Vagina (tissue), 2 donors: ENCODE measurements at places on chromosomes 4 and X. TPM values are rescaled to one million over a fixed set of nuclear protein-coding genes. Genes with fewer than 3 reads are reported as not detected.

DNA sequence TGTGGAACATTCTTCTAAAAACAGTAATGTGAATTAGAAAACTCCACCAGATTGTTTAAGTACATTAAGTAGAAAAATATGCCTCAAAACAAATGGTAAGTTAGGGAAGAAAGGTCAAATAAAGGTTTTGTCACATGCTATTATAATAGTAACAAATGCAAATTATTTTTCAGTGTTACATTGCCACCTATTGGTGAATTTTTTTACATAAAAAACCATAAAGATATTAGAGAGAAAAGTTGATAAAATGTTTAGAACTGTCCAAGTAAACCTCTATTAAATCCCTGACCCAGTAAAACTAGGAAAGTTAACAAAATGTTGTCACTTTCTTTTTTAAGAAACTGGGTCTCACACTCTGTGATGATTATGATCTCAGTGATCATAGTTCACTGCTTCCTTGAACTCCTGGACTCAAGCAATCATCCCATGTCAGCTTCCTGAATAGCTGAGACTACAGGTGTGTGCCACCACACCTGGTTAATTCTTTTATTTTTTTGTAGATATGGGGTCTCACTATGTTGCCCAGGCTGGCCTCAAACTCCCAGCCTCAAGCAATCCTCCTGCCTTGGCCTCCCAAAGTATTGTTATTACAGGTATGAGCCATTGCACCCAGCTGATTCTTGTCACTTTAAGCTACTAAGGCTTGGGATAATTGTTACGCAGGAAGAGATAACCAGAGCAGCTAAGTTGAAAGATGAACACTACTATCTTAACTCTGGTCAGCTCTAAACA, 157.6 kb downstream of the ATRX start:
- H3K4me1 ChIP-seq: no peaks in the 10 kb centered on the region
- no peak overlapping the region for H3K27ac ChIP-seq
- no peaks in the 10 kb centered on the region for H3K36me3 ChIP-seq
- no peak for DNase-seq
- H3K27me3 ChIP-seq: no peaks in the 10 kb centered on the region

DNA sequence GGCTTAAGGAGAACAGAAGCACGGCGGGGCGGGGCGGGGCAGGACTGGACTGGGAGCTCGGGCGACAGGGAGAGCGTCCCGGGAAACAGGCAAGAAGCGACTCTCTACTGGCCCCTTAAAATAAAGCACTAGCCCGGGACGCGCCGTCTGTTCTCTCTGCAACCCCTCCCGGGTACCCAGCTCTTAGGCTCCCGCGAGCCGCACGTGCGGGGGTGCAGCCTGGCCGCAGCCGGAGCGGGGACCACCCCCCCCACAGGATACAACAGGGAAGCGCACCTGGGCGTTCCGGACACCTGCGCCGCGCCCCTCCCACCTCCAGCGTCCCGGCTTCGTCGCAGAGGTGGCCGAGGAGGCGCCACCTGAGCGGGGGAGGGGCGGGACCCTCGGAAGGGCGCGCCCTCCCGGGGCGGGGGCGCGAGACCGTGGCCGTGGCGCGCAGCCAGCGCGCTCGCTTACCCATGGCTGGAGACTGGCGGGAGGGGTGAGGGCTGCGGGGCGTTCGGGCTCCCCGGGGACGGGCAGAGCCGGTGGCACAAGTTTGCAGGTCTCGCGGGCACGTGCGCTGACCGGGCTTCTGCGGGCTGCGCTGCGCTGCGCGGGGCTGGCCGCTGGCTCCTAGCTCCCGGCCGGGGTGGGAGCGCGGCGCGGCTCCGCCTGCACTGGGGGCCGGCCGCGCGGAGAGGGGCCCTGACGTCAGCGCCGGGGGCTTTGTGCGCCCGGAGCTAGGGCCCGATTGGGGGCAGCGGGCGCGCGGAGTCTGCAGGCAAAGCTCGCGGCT, 91.5 kb downstream of the GEMIN8 start:
- H3K4me3 ChIP-seq: peak overlapping the region; percentile 48
- no peaks in the 10 kb centered on the region for H3K36me3 ChIP-seq
- H3K27me3 ChIP-seq: no peaks in the 10 kb centered on the region
- no peak for DNase-seq

EXOC1L gene
- total RNA-seq: not detected

PDK3 gene
- total RNA-seq: 23.3 TPM

DNA sequence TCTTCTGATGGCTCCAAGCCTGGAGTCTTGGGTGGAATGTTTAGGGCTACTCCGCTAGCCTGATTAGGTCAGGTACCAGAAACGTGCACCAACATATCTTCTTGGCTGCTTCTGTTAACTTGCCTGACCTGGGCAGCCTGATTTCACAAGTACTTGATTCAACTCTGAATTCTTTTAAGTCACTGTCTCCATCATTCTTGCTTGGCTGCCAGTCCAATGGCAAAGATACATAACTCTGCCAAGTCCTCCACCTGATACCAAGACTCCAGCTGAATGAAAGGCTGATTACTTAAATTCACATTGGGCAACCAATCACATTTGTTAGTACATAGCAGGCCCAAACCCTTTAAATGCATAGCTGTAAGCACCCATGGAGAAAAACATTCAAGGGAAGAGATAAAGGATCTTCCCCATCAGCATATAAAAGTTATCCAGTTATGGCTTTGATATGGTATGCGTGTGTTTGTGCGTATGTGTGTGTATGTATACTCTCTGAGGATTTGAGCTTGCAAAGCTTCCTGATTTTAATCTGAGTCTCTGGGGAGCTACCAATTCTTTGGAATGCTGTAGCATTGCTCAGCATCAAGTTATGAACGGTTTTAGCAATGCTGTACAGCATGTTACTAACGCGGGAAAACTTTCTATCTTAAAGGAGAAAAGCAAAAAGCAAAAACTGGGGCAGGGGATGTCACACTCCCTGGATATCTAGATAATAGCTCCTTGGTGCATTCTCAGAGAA, 917.2 kb downstream of the DMD start:
- H3K4me1 ChIP-seq: no peaks in the 10 kb centered on the region
- no peak for DNase-seq
- H3K27me3 ChIP-seq: no peaks in the 10 kb centered on the region
- no peaks in the 10 kb centered on the region for H3K36me3 ChIP-seq
- no peak overlapping the region for H3K27ac ChIP-seq

GPC3 gene
- 15.5 TPM for total RNA-seq

SPP1 gene
- 11.8 TPM for total RNA-seq

DNA sequence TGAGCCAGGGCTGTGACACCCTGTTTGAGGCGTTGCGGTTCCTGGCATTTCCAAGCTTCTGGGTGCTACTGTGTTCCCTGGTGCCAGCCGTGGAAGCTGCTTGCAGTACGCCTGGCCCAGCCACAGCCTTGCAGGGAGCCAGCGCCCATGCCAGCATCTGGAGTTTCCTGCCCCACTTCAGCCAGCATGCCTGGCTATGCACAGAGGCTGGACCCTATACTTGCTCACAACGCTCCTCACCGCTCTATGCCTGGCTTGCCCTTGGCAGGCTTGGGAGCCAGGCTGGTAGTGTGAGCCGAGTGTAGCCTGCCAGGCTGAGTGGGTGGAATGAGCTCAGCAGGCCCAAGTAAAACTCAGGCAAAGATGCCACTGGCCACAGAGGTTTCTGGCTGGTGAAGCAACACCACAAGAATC, 22.4 kb downstream of the PRRG1 start:
- H3K27me3 ChIP-seq: no peaks in the 10 kb centered on the region
- H3K4me1 ChIP-seq: no peaks in the 10 kb centered on the region
- H3K4me3 ChIP-seq: no peak overlapping the region
- no peak for DNase-seq
- no peak overlapping the region for H3K27ac ChIP-seq

DNA sequence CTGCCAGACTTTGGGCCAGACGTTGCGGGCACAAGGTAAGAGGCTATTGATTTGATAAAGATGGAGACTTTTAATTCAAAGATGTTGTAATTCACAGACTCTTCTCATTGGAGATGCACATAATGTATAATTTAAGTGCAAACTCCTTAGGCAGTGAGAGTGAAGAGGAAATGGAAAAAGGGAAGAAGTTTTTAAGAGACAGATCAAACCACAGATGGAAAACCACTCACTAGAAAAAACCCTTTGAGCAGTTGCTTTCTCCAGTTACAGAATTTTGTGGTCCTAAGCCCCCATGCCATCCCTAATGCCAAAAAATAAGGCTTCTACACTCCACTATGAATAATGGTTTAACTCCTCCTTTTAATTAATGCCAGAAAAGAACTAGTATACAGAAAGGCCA, 977.1 kb upstream of the PRKX start:
- no peak overlapping the region for H3K27ac ChIP-seq
- H3K27me3 ChIP-seq: no peaks in the 10 kb centered on the region

PDGFRA gene
- 141 TPM for total RNA-seq

- no peak overlapping the region for H3K27ac ChIP-seq
- H3K4me3 ChIP-seq: no peak overlapping the region
- H3K27me3 ChIP-seq: no peaks in the 10 kb centered on the region
- H3K36me3 ChIP-seq: no peaks in the 10 kb centered on the region
- no peaks in the 10 kb centered on the region for H3K4me1 ChIP-seq
Observed at GRCh38 chr4:39014028-39014427, 18.2 kb downstream of the TMEM156 start.

DNA sequence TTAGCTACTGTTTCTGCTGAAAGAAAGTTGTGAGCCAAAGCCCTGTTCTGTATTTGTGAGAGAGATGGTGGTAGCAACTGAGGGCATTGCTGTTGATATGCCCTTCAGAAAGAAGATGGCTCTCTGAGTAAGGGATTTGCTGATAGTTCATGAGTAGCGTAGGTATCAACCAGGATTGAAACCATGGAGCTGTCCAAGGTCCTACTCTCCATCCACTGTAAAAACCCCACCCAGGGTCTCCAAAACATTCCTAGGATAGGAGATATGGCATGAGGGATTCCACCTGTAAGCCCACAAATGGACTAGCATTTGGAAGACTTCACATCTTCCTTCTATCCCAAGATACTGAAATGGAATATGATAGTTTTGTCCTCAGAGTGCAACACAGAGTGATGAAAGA, 277.1 kb upstream of the PRKX start:
- H3K36me3 ChIP-seq: no peaks in the 10 kb centered on the region
- H3K4me3 ChIP-seq: no peak overlapping the region
- H3K27ac ChIP-seq: no peak overlapping the region
- no peak for DNase-seq

DNA sequence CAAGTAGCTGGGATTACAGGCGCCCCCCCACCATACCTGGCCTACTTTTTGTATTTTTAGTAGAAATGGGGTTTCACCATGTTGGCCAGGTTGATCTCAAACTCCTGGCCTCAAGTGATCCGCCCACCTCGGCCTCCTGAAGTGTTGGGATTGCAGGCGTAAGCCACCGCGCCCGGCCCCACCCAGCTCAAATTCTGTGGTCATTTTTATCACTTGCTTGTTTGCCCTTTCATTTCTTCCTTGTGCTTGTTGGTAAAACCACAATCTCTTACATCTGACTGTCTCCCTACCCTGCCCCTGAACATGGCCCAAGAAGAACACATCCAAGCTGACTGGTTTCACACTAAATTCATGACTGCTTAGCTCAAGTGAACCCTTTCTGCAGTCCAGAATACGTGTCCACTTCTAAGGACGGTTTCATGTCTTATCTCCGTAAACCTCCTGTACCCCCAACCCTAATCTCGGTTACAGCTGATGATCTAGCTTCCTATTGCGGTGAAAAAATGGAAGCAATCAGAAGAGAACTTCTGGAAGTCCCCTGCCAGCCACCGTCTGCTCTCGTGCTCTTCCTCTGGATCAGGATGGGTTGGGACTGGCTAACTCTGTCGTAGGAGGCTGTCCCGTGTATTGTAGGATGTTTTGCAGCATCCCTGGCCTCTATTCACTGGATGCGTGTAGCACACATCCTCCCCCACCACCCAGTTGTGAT, 5.4 kb upstream of the RS1 start:
- no peaks in the 10 kb centered on the region for H3K27me3 ChIP-seq
- no peaks in the 10 kb centered on the region for H3K36me3 ChIP-seq
- H3K4me1 ChIP-seq: no peaks in the 10 kb centered on the region
- no peak for DNase-seq

- peaks cover 15% of the 10 kb centered on the region for H3K36me3 ChIP-seq
- peaks cover 39% of the 10 kb centered on the region for H3K4me1 ChIP-seq
- no peak for DNase-seq
- peak overlapping the region; percentile 97 for H3K4me3 ChIP-seq
- H3K27me3 ChIP-seq: no peaks in the 10 kb centered on the region
Observed at GRCh38 chr4:7068279-7068842, 497 bp upstream of the GRPEL1 start.

RRH gene
- not detected for total RNA-seq

- no peaks in the 10 kb centered on the region for H3K36me3 ChIP-seq
- H3K4me1 ChIP-seq: peaks cover 4% of the 10 kb centered on the region
- no peak for DNase-seq
- no peak overlapping the region for H3K27ac ChIP-seq
- no peak overlapping the region for H3K4me3 ChIP-seq
Observed at GRCh38 chr4:21992330-21992729, 43.8 kb upstream of the KCNIP4 start.

BTC gene
- total RNA-seq: 0.74 TPM

- H3K4me3 ChIP-seq: no peak overlapping the region
- no peak for DNase-seq
- no peaks in the 10 kb centered on the region for H3K36me3 ChIP-seq
- H3K27ac ChIP-seq: no peak overlapping the region
- H3K4me1 ChIP-seq: no peaks in the 10 kb centered on the region
Observed at GRCh38 chr4:142707401-142707800, 138.7 kb downstream of the INPP4B start.

DNA sequence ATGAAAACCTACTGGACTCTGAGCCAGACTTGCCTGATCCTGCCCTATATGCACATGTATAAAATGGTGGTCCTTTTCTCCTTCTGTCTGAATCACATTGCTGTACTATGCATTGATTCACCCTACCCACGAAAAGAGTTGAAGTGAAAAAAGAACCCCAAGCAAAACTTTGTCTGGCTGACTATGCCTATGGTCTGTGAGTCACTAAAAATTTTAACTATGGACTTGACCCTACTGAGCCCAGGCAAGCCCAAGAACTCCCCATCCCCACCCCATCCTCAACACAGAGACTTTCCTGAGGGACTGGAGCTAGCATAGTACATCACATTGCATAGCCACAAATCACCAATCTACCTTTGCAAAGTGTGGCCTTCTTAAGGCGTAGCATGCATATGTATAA, 116.6 kb upstream of the TENM3 start:
- H3K36me3 ChIP-seq: no peaks in the 10 kb centered on the region
- H3K27me3 ChIP-seq: no peaks in the 10 kb centered on the region
- no peak for DNase-seq
- no peak overlapping the region for H3K4me3 ChIP-seq
- no peak overlapping the region for H3K27ac ChIP-seq
- H3K4me1 ChIP-seq: no peaks in the 10 kb centered on the region

DNA sequence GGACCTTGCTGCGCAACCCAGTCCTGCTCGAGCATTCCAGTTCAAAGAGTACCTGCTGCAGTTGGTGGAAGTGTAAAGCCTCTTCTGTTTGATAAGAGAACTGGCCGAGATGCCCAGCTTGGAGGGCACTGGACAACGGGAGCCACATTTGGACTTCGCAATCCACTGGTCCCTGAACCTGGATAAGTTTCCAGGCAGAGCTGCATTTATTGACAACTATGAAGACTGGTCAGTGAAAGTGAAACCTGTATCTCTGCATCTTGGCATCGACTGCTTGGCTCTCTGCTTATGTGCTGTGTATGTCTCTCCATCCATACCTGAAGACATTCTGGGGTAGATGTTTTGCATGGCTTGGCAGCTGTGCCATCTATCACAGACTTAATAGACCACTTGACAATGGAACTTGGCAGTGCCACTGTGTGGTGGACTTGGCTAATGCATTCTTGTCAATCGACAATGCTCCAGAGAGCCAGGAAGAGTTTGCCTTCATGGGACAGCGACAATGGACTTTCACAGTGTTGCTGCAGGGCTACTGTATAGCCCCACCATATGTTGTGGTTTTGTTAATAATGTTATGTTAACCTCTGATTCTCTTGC, 43.5 kb upstream of the ZBTB33 start:
- no peak overlapping the region for H3K4me3 ChIP-seq
- no peaks in the 10 kb centered on the region for H3K36me3 ChIP-seq
- DNase-seq: peak; percentile 77
- H3K27me3 ChIP-seq: no peaks in the 10 kb centered on the region

DUSP21 gene
- total RNA-seq: not detected
